ENCODE measurements at places on chromosomes 6 and 20.

DNA sequence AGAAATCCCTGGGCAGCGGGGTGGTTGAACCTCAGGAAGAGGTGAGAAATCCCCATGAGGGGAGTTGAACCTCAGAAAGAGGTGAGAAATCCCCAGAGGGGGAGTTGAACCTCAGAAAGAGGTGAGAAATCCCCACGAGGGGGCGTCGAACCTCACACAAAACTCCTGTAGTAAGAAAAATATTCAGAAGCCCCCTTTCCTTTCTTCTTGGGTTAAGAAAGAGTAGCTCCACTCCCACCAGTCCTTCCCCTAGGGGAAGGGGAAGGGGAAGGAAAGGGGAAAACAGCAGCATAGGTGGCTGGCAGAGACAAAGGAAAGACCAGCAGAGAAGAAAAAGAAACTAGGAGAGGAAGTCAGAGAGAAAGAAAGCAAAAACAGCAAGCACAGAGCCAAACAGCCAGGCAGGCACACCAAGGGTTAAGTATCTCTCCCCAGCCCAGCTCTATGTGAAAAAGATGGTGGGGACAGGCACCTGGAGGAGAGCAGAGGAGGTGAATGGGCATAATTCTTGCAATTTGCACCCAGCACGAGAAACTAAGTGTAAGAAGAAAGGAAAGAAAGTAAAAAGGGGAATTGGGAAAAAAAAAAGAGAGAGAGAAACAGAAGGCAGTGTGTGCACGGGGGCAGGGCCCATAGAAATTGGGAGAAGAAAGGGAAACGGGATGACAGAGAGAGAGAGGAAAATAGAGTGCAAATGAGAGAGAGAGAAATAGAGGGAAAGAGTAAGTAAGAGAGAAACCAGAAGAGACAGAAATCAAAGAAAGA lies 88.2 kb downstream of the PLG start:
- peak; percentile 11 for DNase-seq

DNA sequence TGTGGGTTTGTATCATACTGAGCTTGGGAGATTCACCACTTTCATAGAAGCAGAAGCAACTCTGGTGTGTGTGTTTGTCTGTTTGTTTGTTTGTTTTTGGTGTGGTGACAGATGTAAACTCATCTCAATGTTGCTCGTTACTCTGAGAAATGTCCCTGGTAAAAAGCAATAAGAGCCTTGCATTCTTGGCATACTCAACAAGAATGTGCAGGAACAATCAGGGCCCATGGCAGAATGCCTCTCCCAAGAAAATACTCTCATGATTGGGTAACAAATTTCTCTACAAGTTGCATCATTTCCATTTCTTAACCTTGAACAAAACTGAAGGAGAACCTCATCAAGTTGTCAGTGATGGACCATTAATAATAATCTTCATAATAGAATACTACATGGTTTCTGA lies 43.0 kb upstream of the PKHD1 start:
- DNase-seq, result peak; percentile 36

GRCh38 chr6:150271501-150272263 lies 97.1 kb upstream of the IYD start:
- no peak for DNase-seq

- DNase-seq, result peak; percentile 18
Measured at GRCh38 chr20:51769976-51770615, 1.9 kb upstream of the ATP9A start.

GRCh38 chr20:62777528-62777830 lies 18.8 kb upstream of the MRGBP start:
- DNase-seq, result no peak

GRCh38 chr6:11460001-11460668 lies 77.4 kb upstream of the TMEM170B start:
- peak; percentile 25 for DNase-seq

DNA sequence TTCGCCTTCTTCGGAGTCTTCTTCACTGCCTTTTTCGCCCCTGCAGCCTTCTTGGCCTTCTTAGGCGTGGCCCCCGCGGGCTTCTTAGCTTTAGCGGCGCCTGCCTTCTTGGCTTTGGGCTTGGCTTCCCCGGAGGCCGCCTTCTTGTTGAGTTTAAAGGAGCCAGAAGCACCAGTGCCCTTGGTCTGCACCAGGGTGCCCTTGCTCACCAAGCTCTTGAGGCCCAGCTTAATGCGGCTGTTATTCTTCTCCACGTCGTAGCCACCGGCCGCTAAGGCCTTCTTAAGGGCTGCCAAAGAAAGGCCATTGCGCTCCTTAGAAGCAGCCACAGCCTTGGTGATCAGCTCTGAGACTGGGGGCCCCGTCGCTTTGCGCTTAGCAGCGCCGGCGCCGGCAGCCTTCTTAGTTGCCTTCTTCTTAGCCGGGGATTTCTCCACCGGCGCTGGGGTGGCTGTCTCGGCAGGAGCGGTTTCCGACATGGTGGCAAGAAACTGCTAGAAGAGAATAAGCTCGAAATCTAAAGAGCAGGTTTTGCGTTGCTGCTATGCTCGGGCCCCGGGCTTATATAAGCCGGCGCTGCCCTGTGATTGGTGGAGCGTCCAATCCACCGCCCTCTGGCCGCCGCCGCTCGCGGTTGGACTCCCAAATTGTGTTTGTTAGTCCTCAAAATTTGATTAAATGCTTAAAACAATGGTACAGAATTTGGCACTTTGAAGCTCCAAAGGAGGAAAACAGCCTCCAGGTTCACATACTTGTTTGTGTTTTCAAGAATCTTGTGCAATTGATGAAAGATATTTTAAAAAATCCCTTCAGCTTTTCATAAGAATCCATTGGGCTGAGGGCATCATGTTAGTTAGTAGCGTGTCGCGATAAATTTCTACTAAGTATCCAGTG lies 44.9 kb downstream of the OR2B2 start:
- peak; percentile 67 for DNase-seq

Measured in AG10803 (cell line).